ENCODE measurements at places on chromosomes 7 and 10.

GRCh38 chr10:114541081-114541796 lies 116.8 kb downstream of the ABLIM1 start:
- DNase-seq, result no peak

- DNase-seq, result no peak
These were observed 8.8 kb downstream of the DRGX start for GRCh38 chr10:49387071-49387470.

GRCh38 chr10:16049782-16050181 lies 189.5 kb upstream of the MINDY3 start:
- no peak for DNase-seq

DNA sequence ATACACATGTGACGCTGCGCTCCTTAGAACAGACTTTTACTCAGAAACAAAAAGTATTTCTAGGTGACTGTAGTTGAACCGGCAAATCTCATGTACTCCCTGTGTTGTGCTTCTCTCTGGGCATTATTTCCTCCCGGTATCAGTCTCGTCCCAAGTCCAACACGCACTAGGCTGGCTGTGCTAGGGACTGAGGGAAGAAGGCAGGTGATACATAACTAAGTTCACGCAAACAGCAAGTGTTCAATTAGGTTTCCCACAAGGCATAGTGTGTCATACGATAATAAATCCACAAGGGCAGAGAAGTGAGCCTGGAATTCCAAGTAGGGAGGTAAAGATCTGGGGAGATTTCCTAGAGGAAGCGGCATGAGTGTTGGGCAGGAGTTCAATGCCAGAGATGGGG lies 20.4 kb downstream of the FAM53B start:
- DNase-seq, result no peak

DNA sequence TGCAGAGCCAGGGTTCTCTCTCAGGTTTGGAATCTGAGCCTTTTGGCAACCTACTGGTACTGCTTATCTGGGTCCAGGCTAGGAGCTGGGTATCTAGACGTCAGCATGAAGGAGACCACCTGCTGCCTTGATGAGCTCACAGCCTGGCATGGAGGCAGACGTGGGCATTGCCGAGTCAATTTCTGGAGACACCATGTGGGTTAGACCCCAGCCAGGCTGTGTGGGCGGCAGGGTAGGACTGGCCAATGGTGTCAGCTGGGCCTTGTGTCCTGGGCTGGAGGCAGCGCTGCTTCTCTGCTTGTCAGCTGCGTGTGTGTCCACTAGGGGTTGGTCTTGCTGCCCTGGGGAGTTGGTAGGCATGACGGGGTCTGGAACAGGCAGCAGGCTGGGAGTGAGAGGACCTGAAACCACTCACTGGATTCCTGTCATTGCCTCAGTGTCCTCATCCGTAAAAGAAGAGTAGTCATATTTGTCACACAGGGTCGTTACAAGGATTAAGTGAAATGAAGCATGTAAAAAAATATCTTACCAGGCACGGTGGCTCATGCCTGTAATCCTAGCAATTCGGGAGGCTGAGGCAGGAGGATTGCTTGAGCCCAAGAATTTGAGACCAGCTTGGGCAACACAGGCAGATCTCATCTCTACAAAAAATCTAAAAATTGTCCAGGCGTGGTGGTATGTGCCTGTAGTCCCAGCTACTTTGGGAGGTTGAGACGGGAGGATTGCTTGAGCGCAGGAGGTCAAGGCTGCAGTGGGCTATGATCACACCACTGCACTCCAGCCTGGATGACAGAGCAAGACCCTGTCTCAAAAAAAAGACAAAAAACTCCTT lies 31.7 kb upstream of the ANKRD2 start:
- no peak for DNase-seq

DNA sequence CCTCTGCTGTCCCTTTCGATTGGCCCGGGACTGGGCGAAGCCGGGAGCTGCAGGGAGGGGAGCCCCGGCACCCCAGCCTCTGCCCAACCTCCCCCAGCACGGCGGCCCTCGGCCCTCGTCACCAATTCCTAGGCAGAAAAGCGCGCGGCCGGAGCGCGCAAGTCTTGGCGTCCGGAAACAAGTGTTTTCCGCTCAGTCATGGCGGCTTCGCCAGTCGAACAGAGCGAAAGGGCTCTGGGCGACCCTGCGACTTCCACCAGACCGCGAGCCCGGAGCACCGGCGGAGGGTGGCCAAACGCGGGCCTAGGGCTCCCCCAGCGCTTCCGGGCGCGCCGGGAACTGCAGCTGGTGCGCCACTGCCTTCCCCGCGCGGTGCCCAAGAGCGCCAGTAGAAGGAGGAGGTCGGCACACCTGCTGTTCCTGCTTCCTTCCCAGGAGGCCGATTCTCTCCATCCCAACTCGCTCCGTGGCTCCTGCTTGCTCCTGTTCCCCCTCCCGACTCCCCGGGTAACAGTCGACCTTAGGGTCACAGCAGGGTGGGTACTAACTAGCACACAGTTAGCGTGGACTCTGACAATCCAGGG lies 729.9 kb downstream of the ZWINT start:
- DNase-seq, result peak; percentile 39

GRCh38 chr10:58780476-58780875 lies 267.8 kb downstream of the BICC1 start:
- DNase-seq, result no peak

- no peak for DNase-seq
These were observed 141.9 kb downstream of the RNF133 start for GRCh38 chr7:122556873-122557542.

- no peak for DNase-seq
These were observed 209.4 kb downstream of the ZMYND11 start for GRCh38 chr10:344582-345200.

DNA sequence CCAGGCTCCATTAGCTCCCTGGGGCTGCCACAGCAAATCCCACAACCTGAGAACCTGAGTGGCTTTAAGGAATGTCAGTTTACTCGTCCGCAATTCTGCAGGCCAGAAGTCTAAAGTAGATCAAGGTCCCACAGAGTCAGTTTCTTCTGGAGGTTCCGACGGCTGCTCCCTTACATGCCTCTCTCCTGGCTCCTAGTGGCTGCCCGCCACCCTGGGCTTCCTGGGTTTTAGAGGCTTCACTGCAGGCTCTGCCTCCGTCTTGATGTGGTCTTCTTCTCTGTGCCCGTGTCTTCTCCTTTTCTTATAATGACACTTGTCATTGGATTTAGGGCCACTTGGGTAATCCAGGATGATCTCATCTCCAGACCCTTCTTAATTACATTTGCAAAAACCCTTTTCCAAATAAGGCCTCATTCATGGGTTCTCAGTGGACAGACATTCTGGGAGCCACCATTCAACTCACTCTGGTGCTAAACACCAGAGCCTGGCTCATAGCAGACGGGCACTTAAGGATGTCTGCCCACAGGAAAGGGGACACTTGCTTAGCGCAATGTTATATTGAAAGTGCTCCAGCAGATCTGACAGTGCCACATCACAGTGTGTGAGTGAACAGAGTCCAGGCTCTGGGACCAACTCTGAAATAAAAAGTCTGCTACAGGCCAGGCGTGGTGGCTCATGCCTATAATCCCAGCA lies 77.6 kb downstream of the VWC2 start:
- DNase-seq, result no peak

GRCh38 chr10:78740976-78741915 lies 327.5 kb upstream of the ZMIZ1 start:
- DNase-seq, result no peak

DNA sequence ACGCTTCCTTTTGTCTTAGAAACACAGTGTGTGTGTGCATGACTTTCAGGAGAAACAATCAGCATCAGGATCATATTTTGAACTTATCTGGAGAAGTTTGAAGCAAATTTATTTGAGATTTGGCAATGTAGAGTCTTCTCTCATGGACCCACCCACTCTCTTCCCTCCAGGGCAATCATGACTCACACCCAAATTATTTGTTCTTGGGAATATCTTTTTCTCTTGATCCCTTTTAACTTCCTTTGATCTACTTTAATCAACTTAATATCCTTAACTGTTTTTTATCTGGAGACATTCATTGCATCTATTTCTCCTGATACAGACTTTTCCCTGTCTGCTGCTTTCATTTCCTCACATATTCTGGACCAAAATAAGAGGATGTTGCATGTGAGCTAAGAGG lies 1174.3 kb downstream of the GATA3 start:
- DNase-seq, result no peak

GRCh38 chr7:72539702-72540101 lies 127.6 kb upstream of the CALN1 start:
- DNase-seq, result no peak

- DNase-seq, result no peak
These were observed 4.7 kb upstream of the LMBR1 start for GRCh38 chr7:156897673-156898072.

- DNase-seq, result no peak
These were observed 1163.4 kb upstream of the AUTS2 start for GRCh38 chr7:68434857-68435256.

DNA sequence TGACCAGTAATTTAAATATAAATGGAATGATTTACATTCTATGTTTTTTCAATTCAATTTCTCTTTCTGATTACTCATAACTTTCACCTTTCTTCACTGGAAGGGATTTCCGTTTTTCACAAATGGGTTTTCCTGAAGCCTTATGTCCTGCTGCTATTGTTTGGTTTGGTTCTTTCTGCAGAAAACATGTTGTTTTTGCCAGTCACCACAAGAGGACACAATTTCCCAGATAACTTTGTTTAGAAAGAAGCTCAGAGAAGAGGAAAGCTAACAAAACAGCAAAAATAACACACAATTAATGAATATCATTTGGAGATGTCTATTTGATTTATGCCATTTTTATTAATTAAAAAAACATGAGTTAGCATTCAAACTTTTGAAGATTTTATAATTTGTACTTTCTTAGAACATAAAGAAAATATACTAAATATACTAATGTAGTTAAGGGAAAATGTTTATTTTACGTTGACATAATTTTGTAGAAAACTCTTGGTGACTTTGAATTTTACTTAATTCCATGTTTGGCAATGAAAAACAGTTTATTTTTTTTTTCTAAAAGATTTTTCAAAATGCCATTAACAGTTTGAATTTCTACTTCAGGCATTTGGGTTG lies 4.6 kb upstream of the TWIST1 start:
- DNase-seq, result no peak

GRCh38 chr7:1925349-1925748 lies 255.3 kb downstream of the ELFN1 start:
- DNase-seq, result no peak

DNA sequence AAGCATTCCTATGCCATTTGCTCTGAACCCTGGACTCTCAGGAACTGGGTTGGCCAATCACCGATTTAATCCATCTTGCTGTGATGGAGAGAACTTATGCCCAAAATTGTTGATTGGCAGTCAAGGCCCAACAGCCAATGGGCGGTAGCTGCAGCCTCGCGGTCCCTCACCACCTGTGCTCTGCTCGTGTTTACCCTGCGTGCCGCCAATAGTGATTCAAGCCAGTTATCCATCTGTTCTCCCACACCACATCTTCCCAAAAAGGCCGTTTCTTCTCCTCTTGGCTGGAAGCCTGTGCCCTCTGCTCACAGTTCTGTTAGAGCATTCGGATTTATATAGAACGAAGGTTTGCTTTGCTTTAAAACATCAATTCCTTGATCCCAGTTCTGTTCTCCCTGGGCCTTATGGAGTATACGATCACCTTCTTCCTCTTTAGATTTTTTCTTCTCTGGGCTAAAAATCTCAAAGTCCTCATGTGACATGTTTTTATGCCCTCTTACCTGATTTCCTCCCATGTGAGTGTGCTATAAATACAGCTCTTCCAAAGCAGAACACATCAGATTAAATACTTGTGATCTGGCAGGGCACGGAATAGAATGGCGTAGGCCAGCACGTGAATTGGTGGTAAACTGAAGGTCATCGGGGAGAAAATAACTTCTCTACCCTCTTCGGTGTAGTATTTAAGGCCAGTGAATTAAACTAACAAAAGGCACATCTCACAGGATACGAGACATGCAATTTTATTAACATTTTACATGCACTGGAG lies 212.8 kb downstream of the NSUN6 start:
- peak; percentile 68 for DNase-seq

DNA sequence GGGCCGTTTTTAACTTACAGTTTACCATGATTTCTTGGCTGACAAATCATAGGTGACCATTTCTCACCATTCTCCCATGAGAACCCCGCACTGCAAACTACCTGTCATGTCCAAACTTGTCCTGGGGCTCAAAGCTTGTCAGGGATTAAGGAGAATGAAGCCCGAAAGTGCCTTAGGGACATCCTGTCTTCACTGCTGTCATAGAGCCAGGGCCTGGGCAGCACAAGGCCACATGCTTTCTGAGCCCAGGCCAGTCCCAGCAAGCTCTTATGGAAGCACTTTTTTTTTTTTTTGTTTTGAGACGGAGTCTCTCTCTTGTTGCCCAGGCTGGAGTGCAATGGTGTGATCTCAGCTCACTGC lies 33.9 kb downstream of the CCM2 start:
- DNase-seq, result peak; percentile 46

DNA sequence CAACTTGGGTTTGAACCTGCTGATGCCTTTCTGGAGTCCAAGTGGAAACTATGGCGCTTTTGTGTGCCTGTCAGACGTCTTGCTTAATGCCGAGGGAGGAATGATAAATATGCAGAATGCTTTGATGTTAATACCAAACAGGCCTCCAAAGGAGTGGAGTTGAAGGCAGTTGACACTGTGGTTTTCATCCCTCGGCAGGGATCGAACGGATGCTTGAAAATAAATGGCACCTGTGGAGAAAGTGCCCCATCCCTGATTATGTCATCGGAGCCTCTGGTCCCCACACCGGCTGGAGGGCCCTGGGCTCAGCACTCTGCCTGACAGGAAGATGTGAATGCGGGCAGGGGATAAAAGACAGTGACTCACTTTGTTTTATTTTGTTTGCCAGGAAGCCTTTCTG lies 148.7 kb upstream of the GPR26 start:
- DNase-seq, result no peak

- no peak for DNase-seq
These were observed 64.0 kb downstream of the CDK14 start for GRCh38 chr7:90660100-90660499.
